Naive B cell (primary cell): ENCODE measurements at places on chromosomes 7 and 10. TPM values are rescaled to one million over a fixed set of nuclear protein-coding genes. Genes with fewer than 3 reads are reported as not detected.

Gene EGFR
- not detected for polyA plus RNA-seq

Gene EPHA1
- not detected for polyA plus RNA-seq

Gene CYP2C19
- not detected for polyA plus RNA-seq

Gene CWF19L1
- 40.6 TPM for polyA plus RNA-seq

Gene ZNF22
- 73.2 TPM for polyA plus RNA-seq

Gene TMEM176B
- 0.23 TPM for polyA plus RNA-seq

Gene OR2A7
- polyA plus RNA-seq, result 1.1 TPM

Gene ERVW-1
- not detected for polyA plus RNA-seq

Gene PNLIPRP2
- not detected for polyA plus RNA-seq

Gene PDK4
- polyA plus RNA-seq, result 1.3 TPM

Gene SPDYE18
- polyA plus RNA-seq, result not detected

Gene FAM13C
- polyA plus RNA-seq, result not detected

Gene SPDYE11
- polyA plus RNA-seq, result not detected

Gene NKX6-2
- polyA plus RNA-seq, result not detected

Gene HOXA9
- not detected for polyA plus RNA-seq

Gene WIPF3
- polyA plus RNA-seq, result not detected
